ENCODE measurements at places on chromosomes 2 and 18.

DNA sequence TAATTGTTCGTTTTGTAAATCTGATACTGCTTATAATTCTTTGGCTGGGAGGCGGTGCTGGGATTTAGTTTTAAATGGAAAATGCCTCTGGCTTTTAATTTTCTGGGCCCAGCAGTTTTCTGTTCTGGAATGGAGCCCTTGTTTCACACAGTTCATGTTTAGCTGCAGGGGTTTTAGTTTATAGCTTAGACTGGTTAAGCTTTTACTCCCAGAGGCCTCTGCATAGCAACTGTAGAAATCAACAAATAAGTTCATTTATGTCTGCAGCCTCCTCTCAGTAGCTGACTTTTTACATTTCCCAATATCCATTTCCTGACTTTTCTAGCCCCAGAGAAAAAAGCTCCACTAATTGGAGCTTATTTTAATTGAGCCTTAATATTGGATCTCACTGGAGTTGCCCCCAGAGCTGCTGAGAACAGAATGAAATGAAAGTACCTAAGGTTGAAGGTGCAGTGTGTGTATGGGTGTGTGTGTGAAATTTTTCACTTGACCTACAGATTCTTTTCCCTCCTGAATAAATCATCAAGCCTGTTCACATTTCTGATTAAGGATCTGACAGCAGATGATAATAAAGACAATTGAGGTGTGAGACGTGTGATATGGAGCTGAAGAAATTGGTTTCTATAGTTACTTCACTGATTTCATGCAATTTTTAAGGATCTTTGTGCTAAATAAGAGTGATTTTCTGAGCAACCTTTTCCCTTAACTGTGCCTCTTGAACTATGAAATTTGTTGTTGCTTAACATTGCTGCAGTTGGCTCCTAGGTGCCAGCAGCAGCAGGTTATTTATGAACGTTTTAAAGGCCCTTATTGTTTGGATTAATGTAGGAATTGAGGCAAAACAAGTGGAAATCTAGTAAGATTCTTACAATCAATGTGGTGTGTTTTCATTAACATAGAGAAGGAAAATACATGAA is 109.6 kb downstream of the TAF4B start:
- no peak for DNase-seq

- no peak for DNase-seq
Measured at GRCh38 chr2:104850361-104851290, 3.3 kb upstream of the POU3F3 start.

- no peak for DNase-seq
Measured at GRCh38 chr2:128311755-128312341, 6.8 kb downstream of the HS6ST1 start.

- no peak for DNase-seq
Measured at GRCh38 chr2:142848023-142848606, 29.3 kb upstream of the KYNU start.

DNA sequence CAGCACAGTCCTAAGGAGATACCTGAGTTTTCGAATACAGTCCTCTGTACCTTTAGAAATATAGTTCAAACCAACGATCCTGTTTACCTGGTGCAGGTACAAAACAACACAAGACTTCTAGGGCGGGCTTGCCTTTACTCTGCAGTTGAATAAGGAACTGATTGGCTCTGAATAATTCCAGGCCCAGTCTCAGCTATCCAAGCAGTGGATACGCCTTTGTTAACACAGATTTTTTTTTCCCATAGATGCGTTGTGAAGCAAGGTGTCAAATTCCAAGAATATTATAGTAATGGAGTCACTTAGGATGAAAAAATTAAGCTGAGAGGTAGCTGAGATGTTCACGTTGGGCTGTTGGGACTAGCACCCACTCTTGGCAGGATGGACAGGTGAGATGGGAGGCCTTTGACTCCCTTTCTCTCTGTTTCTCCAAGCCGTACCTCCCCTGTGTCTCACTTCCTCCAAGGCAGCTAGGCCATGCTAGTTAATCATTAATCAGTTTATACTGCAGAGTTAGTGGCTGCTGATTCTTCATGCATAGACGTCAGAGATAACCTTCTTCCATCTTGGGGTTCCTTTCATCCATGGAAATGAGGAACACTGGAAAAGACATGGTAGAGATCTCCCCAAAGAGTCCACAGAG is 380.8 kb upstream of the ACVR2A start:
- DNase-seq: no peak

GRCh38 chr2:172931256-172931894 is 144.3 kb upstream of the MAP3K20 start:
- no peak for DNase-seq
